ENCODE measurements at places on chromosomes 3 and 15.

GRCh38 chr3:45841420-45841756, 531 bp downstream of the LZTFL1 start:
- peak; percentile 15 for DNase-seq

DNA sequence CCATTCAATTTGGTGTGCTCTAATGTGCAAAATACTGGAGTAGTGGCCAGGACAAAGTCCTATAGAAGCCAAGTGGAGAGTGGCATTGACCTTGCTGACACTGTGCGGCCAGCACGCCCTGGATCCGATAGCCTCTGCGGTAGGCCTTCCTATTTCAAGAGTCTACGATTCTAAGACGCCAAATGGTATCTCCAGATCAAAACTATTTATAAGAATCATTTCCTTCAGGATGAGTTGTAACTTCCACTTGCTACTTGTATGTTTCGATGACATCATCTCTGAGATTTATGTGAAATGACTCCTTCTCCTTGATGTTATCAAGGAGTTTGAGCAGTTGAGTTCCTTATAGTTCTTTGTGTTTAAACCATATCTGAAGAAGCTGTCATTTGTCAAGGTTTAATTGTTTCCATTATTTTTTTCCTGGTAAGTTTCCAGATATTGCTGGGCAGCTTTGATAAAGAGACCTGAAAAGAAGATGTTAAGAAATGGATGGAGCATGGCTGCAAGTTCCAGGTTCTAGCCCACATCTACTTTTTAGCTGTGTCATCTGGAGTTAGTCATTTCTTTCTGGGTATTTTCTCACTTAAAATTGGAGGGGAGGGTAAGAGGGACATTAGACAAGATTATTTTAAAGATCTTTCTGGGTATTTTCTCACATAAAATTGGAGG, 71.8 kb downstream of the TMEM44 start:
- peak; percentile 90 for DNase-seq

DNA sequence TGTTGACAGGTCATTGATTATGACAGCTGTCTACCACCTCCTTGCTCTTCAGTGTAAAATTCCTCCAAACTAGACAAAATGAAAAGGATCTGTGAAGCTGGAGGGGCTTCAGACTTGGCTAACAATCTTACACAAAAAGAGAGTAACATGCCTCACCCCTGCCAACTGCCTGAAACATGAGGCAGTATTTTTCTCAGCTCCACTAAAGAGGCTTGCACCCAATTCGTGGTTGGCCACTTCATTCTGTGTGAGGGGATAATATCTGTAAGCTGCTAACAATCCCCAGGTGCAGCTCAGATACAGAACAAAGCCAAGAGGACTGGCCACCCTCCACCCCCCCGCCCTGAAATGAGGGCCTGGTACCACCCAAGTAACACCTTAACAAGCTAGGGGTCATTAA, 2.8 kb downstream of the MB21D2 start:
- no peak for DNase-seq

DNA sequence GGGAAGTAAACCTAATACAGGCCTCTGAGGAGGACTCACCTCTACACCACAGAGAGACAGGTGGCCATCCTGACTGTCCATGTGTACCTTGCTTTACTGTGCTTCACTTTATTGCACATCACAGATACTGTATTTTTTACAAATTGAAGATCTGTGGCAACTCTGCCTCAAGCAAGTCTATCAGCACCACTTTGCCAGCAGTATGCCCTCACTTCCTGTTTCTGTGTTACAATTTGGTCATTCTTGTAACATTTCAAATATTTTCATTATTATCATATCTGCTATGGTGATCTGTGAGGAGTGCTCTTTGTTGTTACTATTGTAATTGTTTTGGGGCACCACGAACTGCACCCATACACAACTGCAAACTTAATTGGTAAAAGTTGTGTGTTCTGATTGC, 78.0 kb downstream of the BBX start:
- no peak for DNase-seq

- no peak for DNase-seq
Measured at GRCh38 chr3:140453750-140454149, 224.1 kb upstream of the TRIM42 start.
